SHP77 (cell line): ENCODE measurements at places on chromosomes 6 and 20.

DNA sequence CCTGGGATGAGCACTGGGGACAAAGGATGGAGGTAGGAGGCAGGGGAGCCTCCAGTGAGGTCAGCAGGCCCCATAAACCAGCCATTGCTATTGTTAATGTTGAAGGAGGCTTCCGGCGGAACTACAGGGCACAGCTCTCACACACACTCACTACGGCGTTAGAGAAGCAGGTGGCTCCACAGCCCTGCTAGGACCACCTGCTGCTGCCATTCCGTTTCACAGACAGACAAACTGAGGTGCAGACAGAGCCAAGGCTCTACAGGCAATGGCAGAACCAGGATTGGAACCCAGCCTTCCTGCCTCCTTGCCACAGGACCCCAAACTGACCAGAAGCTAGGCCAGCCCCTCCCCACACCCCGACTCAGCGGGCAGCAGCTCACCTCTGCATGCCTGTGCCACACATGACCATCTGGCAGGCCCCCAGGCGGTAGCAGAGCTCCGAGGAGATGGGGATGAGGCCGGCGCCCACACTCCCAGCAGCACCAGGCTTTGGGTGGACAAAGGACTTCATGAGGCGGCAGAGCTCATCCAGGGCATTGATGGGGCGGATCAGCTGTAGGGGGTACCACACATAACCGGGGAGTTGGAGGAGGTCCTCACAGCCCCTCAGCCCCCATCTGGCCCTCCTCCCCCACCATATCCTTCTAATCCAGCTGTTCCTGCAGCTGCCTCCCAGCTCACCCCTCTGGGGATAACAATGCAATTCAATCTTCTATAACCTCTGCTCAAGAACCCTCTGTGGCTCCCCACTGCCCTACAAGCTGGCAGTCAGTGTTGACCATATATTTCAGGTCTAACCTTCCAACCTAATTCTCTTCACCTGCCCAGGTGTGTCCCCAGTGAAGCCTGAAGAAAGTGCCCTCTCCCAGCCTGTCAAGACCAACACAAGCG, 198.5 kb downstream of the PREX1 start:
- DNase-seq, result no peak

- no peak for DNase-seq
Measured at GRCh38 chr6:165401092-165401491, 91.7 kb upstream of the C6orf118 start.

DNA sequence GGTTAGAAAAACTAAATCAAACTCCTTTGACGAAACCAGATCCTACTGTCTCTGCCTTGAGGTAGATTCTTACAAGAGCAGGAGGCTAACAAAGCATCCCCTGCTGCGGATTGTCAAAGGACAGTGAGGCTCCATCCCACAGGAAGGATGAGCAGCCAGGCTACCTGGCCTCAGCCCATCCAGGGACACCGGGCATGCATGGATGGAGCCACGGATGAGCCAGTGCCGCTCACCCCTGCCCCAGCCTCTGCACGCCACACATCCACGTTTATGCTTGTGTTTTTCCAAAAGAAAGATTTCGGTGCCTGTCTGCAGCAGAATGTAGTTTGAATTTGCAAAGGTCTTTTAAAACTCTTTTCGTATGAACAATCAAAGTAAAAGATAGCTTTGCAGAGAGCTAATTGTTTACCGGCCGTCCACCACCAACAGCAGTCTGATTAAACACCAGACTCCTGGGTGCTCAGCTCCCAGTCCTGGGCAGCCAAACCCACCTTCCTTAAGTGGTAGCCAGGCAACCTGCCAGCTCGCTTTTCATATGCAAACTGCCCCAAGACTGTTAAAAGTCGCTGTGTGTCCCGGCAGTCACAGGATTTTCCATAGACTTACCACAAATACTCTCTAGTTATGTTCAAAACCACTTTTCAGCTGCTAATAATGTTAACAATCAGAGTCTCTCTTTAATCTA, 999 bp downstream of the THBS2 start:
- DNase-seq, result no peak

DNA sequence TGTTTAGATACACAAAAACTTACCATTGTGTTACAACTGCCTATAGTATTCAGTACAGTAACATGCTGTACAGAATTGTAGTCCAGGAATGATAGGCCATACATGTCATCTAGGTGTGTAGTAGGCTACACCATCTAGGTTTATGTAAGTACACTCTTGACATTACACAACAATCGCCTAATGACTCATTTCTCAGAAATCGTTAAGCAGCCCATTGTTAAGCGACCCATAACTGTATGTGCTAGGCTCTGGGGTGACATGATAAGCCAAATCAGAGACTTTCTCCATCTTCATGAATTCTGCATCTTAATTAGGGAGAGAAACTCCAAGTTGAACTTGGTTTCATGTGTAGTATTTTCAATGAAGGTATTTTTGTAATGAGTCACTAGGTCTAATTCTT, 17.2 kb downstream of the STK35 start:
- no peak for DNase-seq

DNA sequence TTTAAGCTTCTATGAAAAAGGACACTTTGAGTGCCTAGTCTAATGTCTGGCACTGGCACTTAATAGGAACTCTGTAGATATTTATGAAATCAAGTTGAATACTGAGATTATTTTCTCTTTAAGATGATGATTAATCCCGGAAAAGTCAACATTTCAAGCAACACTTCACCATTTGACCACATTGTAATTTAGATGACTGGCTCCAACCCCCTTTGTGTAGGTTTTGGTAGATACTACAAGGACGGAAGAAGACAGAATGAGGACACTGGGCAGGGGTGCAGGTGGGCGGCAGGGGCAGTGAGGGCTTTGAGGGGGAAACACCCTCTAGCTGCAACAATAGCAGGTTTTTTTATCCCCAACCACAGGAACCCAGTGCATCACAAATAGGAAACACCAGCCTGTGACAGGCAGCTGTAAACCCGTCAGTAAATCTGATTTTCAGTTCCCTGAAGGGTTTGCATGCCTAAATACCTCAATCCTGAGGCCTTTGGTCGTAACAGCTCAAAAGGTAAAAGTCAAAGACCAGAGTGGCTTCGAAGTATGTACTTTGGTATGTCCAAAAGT, 4.6 kb downstream of the DTNBP1 start:
- DNase-seq, result no peak

GRCh38 chr6:116012471-116012949, 48.2 kb downstream of the FRK start:
- no peak for DNase-seq

DNA sequence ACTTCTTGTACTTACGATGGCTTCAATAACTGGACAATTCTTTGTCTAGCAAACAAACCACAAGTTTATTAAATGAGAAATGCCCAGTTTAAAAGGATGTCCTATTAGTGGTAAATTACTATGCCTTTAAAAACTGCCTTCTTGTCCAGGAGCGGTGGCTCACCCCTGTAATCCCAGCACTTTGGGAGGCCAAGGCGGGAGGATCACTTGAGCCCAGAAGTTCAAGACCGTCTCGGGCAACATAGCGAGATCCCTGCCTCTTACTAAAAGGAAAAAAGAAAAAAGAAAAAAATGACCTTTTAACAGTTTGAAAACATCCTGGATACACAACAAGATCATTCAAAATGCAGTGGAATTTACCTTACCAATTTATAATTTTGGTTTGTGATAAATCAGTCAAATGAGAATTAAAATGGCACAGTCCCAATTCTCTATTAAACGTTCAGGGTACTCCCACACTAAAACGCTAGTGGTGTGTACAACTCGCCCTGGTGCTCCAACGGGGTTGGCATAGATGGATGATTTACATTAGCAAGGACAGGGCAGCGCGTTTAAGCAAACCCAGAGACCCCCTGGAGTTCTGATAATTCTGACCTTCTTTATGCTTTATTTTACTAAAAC, 2.3 kb downstream of the ZBTB2 start:
- no peak for DNase-seq

GRCh38 chr6:73314577-73315492, 39.2 kb downstream of the DPPA5 start:
- no peak for DNase-seq

GRCh38 chr6:79984261-79984660, 20.2 kb upstream of the TTK start:
- DNase-seq, result no peak

DNA sequence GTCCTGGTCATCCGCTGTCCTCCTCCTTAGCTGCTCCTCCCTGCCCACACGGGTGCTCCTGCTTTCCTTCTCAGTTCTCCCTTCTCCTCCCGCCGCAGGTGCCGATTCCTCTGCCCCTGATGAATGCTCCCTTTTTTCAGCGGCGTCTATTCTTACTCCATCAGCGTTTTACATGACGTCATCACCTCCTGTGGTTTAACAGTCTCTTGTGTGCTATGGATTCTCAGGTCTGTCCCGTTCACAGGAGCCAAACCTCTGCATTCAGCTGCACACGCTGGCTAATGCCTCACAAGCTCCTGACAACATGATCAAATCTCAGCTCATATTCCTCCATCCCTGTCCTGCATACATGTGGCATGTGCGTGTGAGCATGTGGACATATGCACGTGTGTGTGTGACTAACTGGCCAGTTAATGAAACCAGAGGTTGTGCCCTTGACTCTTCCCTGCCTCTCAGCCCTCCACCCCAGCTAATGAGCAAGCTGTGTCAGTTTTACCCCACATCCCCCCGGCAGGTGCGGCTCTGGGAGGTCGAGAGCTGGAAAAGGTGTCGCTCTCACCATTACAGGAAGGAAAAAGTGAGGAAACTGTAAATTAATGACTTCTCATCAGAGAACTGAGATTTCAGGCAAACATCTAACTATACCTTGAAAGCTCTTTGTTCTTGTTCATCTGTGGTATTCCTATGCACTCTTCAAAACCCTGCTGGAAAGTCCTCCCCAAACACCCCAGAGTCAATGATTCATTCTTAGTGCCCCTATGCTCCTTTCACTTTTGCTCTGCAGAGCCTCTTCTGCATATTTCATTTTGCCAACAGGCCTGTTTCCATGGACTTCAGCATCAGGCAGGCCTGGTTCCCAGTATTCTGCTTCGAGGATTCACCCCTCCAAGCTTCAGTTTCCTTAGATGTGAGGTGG, 163.1 kb downstream of the TTLL2 start:
- no peak for DNase-seq

DNA sequence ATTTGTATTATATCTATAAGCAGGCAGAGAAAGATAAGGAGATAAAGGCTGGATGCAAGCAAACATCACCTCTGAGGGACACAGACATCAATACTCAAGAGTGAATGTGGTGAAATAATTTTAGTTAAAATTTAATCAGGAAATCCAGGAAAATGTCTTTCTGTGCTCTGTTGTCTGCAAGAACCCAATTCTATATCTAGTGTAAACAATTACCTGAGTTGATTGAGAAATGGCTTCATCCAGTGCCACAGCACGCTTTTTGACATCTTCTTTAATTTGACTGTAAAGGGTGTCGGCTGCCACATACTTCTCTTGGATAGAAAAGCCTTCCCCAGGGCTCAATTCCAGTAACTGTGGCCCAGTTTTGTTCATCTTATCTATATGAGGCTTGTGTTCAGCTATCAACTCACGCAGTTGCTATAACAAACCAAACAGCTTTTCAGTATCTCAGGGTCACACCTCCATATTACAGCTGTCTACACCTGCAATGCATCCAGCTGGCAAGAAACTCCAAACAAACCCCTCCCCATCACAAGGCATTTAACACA, 131.6 kb downstream of the DST start:
- peak; percentile 56 for DNase-seq

- no peak for DNase-seq
Measured at GRCh38 chr6:35248300-35248699, 11.2 kb upstream of the ZNF76 start.

- DNase-seq, result no peak
Measured at GRCh38 chr6:116572162-116572561, 858 bp downstream of the RWDD1 start.

DNA sequence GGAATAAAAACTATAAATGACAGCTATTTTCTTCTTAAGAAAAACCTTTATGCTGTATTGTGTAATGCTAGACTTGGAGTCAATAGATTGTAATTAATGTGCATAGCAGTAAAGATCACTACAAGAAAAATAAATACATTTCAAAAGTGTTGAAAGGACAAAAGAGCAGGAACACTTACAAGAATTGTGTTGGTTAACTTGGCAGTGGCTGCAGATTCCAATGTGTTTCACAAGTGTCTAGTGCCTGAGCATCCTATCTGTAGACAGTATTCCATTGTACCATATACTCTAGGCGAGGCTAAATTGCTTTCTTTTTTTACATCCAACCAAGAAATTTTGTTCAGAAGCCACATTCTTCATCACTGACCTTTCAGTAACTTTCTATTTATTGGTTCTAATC, 924.1 kb downstream of the EPHA7 start:
- DNase-seq, result no peak

DNA sequence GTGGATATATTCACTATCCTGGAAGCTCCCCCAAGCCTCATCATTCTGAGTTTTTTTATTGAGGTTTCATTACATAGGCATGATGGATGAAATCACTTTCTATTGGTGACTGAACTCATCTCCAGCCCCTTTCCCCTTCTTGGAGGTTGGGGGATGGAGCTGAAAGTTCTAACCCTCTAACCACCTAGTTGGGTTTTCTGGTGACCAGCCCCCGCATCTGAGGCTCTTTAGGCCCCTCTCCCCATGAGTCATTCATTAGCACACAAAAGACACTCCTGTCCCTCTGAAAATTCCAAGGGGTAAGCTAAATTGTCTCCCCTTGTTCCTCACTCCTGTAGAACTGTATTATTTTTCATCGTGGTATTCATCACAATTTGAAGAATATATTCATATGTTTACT, 33.3 kb downstream of the GFRA4 start:
- DNase-seq, result no peak

- no peak for DNase-seq
Measured at GRCh38 chr6:64685401-64685800, 1021.6 kb downstream of the EYS start.

- no peak for DNase-seq
Measured at GRCh38 chr6:30157999-30158398, 3.0 kb downstream of the TRIM10 start.

DNA sequence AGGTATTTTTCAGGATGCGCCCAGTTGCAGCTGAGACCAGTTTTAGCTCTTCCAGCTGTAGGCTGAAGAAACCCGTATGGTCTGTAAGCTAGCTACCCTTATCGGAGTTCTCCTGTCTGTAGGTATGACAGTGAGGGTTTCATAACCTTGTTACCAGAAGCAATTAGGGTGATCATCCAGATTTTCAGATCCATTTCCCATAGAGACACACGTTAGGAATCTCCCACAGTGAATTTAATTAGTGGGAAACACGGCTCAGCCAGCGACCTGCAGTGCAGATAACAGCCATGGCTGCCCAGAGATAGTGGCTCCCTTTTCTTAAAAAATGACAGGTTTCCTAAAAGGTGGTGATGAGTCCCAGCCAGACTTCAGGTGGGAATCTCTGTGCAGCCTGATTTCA, 111.1 kb downstream of the BTBD3 start:
- DNase-seq, result no peak

DNA sequence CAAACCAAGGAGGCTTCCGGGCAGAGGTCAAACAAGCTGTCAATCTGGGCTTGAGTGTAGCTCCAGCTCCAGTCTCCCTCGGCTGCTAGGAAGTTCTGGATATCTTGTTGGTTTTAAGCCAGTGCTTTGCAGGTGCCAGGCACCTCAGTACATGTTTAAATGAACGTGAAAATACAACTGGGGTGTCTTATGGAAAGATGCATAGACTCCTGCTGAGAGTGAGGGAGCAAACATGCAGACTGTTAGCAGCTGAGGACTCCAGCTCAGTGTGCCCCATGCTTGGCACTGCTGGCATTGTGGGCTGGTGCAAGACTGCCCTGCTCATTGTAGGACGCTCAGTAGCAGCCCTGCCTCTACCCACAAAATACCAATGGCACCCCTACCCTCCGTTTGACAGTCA, 28.5 kb downstream of the ERMARD start:
- no peak for DNase-seq
